CD8-positive, alpha-beta T cell (primary cell): ENCODE measurements at places on chromosomes 7 and 10.
A peak's percentile ranks its signal among the peaks of the same experiment; 100 is the strongest.

GRCh38 chr7:81111781-81112540 lies 193.1 kb upstream of the SEMA3C start:
- no peak for DNase-seq

DNA sequence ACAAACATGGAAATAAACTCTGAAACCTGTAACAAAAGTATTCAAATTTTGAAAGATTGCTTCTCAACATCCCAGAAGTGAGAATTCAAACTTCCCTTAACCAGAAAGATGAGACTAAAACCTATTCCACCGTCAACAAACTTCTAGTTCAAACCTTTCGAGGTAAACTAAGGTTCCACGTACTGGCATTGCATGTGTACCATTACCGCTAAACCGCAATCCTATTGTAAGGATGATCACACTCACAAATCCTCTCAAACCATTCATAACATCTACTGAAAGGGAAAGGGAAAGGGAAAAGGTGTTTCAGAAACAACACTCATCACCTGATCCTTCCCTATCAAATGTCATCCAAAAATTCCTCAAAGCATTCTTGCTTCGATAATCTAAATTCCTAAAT lies 3.1 kb downstream of the SMURF1 start:
- DNase-seq, result no peak

GRCh38 chr10:523925-524324 lies 165.5 kb downstream of the DIP2C start:
- DNase-seq, result no peak

DNA sequence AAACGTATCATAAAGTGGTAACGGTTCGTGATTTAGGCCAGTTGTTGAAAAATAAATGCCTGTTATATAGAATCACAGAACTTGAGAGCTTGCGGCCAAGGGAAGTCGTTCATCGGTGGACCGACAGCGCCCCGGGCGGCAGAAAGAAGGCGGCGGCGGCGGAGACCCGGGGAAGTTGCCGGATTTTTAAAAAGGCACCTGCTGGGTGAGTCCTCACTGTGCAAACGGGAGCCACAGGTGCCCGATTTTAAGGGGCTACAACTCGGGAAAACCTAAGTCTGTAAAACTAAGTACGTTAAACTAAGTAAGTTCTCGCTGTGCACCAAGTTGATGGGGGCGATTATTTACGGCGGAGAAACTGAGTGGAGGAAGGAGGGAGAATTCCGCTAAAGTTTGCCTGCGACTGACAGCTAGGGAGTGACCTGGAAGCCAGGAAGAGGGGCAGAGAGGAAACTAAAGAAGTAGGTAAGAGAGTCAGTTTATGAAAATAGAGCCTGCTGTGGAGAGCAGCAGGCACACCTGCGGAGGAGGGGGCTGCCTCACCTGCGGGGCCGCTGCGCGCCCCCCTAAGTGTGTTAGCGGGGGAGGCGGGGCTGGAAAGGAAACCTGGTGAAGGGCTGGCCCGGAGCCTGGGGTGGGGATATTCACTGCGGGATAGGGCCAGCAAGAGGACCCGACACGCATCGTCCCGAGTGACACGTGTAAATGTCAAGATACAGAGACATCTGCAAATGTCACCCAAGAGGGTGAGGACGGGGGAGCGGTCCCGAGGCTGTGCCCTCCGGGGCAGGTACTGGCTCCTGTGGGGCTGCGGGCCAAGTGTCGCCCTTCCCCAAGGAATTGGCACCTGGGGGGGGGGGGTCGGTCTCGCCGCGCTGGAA lies 996 bp downstream of the ADAM12 start:
- peak; percentile 4 for DNase-seq

DNA sequence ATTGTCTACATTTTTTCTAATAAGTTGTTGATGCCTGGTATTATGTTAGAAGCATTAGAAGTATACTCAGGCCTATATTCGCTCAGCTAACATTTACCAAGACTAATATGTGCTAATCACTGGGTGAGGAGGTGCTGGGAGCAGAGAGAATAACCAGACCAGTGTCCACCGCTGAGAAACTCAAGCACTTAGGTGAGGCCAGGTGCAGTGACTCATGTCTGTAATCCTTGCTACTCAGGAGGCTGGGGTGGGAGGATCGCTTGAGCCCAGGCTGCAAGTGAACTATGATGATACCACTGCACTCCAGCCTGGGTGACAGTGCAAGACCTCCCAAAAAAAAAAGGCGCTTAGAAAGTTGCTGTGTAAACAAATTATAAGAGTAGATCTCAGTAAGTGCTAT lies 182.2 kb upstream of the AOAH start:
- no peak for DNase-seq
